RCC 7860 (cell line): ENCODE measurements at places on chromosomes 11 and 22.

DNA sequence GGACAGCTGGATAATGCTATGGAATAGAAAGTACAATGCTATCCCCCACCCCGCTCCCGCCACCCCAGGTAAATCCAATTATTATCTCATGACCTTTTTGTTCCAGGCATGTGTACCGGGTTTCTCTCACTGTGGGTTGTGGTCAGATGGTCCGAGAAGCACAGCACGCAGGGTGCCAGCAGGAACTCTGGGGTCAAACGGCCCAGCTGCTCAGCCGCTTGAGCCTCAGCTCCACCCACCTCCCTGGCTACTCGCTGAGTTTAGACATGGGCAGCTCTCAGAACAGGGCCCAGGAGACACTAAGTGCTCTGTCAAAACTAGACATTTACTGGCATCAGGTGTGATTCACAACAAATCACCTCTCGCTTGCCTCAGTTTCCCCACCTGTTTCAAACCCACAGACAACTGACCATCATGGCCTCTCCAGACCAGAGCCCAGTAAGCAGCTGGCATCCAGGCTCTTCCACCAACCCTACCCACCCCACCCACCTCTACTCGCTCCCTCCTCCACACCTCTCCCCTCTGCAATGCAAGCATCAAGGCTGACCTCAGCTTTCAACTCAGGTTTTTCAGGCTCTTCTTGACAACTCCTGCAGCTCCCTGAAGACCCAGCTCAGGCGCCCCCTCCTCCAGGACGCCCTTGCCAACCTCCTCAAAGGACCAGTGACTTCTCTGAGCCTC lies 13.0 kb upstream of the MFNG start:
- DNase-seq: peak; percentile 86

DNA sequence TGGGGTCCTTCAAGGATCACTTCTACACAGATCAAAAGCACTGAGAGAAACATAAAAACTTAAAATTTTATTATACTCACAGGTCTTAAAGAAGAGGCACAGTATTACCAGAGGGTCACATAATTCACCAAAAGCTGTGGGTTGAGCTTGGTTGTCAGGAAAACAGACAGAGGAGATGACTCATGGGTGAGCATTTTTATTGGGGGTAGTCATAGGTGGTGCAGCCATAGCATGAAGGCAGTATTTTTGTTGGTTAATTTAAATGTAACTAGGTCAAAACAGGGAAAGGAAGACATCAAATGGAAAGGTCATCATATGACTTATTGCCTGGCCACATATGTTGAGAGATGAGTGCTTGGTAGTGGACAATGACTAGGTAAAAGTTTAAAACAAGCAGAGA lies 24.2 kb downstream of the OR5B17 start:
- peak; percentile 76 for DNase-seq

DNA sequence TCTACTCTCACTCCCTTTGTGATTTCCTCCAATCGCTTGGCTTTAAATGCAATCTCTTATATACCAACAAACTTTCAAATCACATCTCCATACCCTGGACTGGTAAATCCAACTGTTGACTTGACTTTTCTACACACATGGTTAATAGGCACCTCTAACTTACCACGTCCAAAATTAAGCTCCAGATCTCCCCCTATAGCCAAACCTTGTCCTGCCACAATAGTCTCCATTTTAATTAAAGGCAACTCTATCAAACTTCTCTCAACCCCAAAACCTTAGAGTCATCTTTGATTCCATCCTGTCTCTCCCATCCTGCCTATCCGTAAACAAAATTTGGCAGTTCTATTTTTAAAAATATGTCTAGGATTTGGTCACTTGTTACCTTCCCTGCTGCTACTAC lies 141.8 kb upstream of the DDI1 start:
- no peak for DNase-seq

- DNase-seq: no peak
Observed at GRCh38 chr11:115644856-115645255, 140.6 kb upstream of the CADM1 start.

- no peak for DNase-seq
Observed at GRCh38 chr11:74269161-74269811, 42.2 kb downstream of the P4HA3 start.

DNA sequence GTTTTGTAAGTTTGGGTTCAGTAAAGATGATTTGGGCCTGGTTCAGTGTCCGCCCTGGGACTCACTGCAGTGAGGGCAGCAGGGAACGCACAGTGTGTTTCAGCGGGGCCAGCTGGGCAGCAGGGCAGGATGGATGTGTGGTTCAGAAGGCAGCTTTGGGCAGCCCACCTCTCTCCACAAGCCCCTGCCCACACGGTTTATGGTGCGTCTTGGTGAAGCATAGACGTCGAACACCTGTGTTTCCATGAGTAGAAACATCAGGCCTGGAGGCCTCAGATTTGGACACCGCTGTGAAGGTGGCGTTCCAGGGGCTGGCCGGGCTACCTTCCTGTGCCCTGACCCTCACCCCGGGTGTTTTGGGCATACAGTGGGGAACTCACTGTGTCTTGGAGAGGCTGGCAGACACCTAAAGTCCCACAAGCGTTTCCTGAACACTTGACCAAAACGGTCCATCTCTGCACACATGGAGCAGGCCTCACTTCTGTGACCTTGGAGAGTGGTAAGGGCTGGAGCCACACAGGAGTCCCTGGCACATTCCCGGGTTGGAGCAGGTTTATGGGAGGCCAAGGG lies 59.0 kb downstream of the ST14 start:
- DNase-seq: no peak

DNA sequence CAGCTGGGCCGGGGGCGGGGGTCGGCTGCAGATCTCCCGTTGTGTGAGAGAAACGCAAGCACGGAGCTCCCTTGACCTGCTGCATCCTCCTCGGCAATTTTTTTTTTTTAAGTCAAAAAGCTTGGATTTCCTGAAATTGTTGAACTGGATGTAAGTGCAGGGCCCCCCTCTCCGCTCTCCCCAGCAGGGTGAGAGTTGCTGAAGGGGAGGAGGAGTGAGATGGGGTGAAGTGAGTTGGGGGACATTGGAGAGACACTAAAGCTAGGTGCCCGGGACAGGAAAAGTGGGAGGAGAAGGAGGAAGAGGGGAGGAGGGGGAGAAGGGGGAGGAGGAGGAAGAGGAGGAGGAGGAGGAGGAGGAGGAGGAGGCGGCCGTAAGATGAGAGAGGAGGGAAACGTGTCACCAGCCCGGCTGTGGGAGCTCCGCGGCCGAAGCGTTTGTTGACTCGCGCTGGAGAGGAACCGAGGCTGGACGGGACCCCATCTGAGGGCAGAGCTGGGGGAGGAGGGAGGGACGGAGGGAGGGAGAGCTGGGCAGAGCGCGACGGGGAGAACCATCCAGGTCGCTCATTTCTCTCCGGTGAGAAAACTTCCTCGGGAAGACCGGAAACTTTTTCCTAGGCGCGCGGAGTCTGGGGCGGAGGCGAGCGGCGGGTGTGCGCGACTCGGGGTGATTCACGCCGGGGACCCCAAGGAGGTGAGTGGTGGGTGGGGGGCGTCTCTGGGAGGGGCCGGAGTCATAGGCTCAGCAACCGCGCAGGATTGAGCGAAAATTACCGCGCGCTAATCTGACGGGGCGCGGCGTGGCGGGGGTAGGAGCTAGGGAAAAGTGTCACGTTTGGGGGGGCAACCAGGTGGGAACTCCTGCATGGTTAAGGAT lies 80.2 kb downstream of the PRR5L start:
- DNase-seq: peak; percentile 32

GRCh38 chr11:93567401-93567895 lies 24.3 kb upstream of the SMCO4 start:
- DNase-seq: no peak

DNA sequence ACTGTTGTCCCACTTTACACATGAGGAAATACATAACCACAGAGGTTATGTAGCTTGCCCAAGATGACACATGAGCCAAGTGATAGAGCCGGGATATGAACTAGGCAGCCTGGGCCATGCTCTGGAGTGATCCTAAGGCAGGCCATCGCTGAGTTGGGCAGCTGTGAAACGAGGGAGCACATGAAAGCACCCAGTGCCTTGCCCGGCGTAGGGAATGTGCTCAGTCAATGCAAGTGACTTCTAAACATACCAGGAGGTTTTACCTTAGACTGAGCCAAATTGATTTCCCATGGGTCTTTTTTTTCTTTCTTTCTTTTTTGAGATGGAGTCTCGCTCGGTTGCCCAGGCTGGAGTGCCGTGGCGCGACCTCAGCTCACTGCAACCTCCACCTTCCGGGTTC lies 10.5 kb downstream of the GRIK4 start:
- no peak for DNase-seq

GRCh38 chr11:62599901-62600300 lies 1.8 kb downstream of the MTA2 start:
- no peak for DNase-seq

- DNase-seq: no peak
Observed at GRCh38 chr22:44196731-44197131, 16.0 kb downstream of the PARVG start.

DNA sequence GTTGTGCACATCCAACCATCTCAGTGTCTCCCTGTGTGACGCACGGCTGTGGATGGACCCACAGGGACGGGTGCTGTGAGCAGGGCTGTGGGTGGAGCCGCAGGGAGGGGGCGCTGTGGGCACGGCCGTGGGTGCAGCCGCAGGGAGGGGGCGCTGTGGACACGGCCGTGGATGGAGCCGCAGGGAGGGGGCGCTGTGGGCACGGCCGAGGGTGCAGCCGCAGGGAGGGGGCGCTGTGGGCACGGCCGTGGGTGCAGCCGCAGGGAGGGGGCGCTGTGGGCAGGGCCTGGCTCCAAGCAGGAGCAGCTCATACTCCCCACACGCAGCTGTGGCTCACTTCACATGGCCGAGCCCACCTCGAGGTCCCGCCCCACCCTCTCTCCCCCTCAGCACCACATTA lies 6.0 kb upstream of the MAPK11 start:
- DNase-seq: no peak

DNA sequence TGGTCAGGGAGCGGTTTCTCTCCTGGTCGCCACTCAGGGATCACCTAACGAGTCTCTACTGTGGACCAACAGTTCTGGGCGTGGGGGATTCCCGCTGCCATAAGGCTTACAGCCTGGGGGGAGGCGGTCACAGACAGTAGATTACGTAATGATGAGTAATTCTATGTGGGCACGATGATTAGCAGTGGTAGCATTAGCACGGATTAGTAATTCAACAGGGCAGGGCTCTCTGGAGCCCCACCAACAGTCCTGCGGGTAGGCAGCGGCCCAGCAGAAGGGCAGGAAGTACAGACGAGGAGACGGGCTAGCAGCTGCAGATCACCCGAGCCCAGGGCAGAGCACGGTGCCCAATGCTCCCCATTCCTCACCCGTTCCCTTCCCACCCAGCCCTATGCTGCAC lies 3.6 kb downstream of the SHISAL1 start:
- DNase-seq: peak; percentile 98

GRCh38 chr11:94017446-94017845 lies 3.7 kb upstream of the HEPHL1 start:
- DNase-seq: no peak

- no peak for DNase-seq
Observed at GRCh38 chr11:35583843-35584242, 34.4 kb upstream of the FJX1 start.

GRCh38 chr11:20368438-20368837 lies 4.9 kb downstream of the HTATIP2 start:
- DNase-seq: no peak

DNA sequence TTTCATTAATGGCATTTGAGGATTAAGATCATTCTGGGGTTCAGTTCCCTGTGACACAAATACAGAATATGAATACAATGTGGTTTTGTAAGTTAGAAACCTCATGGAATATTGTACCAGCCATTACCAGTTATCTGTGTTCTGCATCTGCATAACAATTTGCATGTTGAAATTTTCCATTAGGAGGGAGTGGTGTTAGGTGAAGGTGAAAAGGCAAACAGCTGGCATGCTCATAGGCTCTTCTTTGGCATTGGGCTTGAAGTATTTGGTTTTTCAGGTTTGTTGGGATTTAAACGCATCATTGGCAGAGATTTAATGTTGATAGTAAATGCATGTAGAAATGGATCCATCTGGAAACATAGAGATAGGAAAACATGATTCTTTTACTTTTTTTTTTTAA lies 18.6 kb downstream of the RTN3 start:
- DNase-seq: no peak

DNA sequence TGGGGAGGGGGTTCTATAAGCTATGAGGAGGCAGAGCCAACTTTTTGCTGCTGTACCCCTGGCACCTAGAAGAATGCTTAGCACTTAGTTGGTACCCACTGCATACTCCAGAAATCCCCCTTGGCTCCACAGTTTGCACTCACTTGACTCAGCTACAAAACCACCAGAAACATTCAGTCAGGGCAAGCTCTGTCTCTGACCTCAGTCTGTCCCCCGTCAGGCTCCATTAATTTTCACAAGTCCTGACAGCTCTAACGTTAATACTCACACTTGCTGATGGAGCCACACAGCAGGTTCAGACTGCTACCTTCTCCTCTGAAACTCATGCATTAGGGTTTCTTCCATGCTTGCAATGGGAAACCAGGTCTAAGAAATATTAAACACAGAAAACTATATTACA lies 81.7 kb downstream of the MPPED2 start:
- DNase-seq: no peak

GRCh38 chr22:48426466-48427380 lies 1401.0 kb downstream of the BRD1 start:
- DNase-seq: no peak

GRCh38 chr22:27311698-27312550 lies 489.6 kb downstream of the MN1 start:
- peak; percentile 48 for DNase-seq

DNA sequence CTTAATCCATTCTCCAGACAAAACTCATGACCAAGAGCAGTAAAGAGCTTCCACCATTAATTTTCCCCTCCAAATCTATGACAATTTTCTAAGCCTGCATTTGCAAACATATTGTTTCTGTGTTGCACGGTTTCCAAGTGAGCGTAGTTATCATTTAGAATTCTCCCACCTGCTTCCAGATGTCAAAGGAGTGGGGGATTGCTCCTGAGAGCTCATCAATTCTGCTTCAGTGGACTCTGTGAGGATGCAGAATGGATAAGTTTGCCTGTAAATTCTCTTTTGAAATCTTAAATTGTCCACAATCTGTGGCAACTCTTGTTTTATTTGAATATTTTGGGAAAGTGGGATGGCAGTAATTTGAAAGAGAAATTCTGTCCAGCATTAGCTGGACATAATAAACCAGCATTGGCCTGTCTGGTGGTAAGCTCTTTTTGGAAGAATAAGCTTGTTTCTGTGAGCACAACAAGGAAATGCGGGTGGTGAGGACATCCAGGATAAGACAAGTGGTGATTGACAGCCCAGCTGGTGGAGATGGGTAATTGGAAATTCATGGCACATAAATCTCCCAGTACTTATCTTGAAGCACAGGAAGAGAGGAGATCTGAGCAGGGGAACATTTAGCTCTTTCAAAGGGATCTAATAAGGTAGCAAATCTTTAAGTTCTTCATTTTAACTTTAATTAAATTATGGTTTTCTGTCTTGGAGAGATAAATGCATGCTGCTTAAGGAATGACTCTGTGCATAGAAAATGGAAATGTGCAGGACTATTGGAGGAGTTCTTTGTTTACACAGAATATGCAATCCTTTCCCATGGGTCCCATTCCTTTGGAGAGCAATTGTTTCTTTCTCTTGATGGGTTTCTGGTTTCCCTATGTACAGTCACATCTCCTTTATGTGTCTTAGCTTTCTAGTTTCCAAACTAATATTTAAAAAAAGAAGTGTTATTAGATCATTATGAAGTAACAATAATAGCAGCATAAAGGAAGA lies 73.2 kb downstream of the FAT3 start:
- no peak for DNase-seq

GRCh38 chr11:118018401-118018800 lies 32.2 kb downstream of the IL10RA start:
- DNase-seq: no peak
